Lower lobe of right lung (tissue), 2 donors: ENCODE measurements at places on chromosomes 6 and 20. TPM values are rescaled to one million over a fixed set of nuclear protein-coding genes. Genes with fewer than 3 reads are reported as not detected.

GRCh38 chr6:154824076-154824475 is 90.9 kb downstream of the SCAF8 start:
- H3K4me3 ChIP-seq: no peak overlapping the region
- DNase-seq: no peak
- no peak overlapping the region for H3K27ac ChIP-seq
- peaks cover 90% of the 10 kb centered on the region for H3K36me3 ChIP-seq

GRCh38 chr6:35343092-35343834 is 905 bp downstream of the PPARD start:
- peaks cover 26% of the 10 kb centered on the region for H3K4me1 ChIP-seq
- peak overlapping the region; percentile 90 for H3K4me3 ChIP-seq
- H3K27ac ChIP-seq: peak overlapping the region; percentile 90
- H3K36me3 ChIP-seq: peaks cover 29% of the 10 kb centered on the region
- DNase-seq: peak; percentile 73

GRCh38 chr6:153083869-153084268 is 47.2 kb downstream of the RGS17 start:
- no peak overlapping the region for H3K27ac ChIP-seq
- no peaks in the 10 kb centered on the region for H3K27me3 ChIP-seq
- no peak for DNase-seq
- no peak overlapping the region for H3K4me3 ChIP-seq

DNA sequence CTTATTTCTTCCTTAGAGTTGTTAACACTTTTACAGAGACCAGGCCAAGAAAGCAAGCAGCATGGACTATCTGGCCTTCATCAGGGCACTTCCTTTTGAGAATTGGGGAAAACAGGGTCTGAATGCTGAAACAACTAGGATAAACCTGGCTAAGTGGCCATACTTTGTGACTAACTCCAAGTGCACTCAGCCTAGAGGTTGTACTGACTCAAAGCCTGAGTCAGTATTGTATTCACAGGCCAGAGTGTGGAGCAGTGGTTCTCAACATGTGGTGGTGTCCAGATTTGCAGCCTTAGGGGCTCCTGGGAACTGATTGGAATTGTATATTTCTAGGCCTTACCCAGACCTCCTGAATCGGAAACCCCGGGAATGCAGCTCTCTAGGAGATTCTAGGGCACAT is 20.1 kb downstream of the SEC23B start:
- no peak for DNase-seq
- H3K4me3 ChIP-seq: no peak overlapping the region
- H3K27ac ChIP-seq: no peak overlapping the region
- no peaks in the 10 kb centered on the region for H3K27me3 ChIP-seq
- peaks cover 91% of the 10 kb centered on the region for H3K36me3 ChIP-seq

ZBP1 gene
- total RNA-seq: 5.8 TPM
